ENCODE measurements at places on chromosomes 7 and 10. TPM values are rescaled to one million over a fixed set of nuclear protein-coding genes. Genes with fewer than 3 reads are reported as not detected.

Gene AKR1D1
- total RNA-seq = not detected

Gene PTF1A
- not detected for total RNA-seq

Gene MUC3A
- not detected for total RNA-seq

- DNase-seq = no peak
These were observed 163.1 kb downstream of the UBE2H start for GRCh38 chr7:129789652-129790051.

DNA sequence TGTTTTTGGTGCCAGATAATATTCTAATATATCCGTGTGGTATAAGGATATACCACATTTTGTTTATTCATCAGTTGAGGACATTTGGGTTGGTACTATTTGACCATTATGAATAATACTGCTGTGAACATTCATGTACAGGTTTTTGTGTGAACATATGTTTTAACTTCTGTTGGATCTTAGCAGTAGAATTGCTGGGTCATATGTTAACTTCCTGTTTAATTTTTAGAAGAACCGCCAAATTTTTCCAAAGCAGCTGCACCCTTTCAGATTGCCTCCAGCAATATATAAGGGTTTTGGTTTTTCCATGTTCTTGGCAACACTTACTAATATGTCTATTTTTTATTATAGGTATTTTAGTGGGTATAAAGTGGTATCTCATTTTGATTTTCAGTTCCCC is 22.8 kb downstream of the VPS26A start:
- no peak for DNase-seq

GRCh38 chr10:4399556-4399955 is 426.5 kb upstream of the AKR1E2 start:
- no peak for DNase-seq

GRCh38 chr7:121307021-121307574 is 21.7 kb upstream of the WNT16 start:
- no peak for DNase-seq

GRCh38 chr10:34018129-34018528 is 683.7 kb upstream of the NRP1 start:
- no peak for DNase-seq
